ENCODE measurements at places on chromosomes 12 and 14.

DNA sequence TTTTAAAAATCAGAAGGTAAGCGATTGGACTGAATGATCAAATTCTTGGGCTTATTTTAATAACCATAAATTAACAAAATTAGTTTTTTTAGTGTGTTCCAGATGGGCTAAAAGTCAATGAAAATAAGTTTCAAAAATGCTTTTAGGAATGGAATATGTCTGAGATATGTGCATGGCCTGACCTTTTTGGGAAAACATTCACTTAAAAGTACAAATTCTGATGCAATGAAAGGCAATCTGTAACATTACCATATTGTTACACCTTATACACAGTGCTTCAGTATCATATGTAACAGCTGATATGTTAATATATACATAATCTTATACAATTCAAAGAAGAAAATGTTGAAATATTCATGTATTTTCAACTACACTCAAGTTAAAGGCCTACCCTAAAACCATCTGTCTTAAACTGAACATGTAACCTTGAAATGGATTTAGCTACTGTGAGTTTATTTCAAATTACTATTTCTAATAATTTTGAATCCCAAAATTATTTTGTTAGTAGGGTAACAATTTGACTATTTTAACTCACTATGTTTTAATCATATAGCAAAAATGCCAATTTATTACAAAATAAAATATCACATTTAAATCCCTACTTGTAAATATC, 84.8 kb downstream of the EEA1 start:
- no peak for DNase-seq

GRCh38 chr12:38921025-38921677, 15.8 kb upstream of the CPNE8 start:
- peak; percentile 70 for DNase-seq

DNA sequence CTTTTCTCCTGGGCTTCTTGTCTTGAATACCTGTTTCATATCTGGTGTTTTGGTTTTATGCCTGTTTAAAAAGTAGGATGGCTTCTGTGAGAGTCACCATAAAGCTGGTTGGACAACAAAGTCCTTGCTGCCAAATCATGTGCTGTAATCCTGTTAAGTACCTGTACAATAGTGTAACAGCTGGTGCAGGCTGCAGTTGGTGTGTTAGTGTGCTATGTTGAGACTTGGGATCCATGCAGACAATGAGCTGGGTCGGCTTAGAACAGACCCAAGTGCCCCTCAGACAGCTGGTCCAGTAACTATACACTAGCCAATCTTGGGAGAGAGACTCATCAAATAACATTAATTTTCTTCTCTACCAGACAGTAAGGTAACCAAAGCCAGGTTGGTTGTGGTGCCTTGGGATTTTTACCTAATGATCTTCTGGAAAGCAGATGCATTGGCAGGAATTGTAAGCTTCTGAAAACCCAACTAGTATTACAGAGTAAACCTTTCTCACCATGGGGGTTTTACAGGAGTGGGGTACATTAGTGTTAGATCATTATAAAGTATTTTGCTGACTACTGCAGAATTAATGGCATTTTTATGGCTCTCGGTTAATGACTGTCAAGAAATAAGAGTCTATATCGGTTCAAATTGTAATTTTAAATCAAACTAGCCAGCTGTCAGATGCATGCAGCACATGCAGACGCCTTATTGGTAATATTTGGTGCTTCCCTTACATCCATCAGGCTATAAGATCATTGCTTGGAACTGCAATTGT, 231.2 kb downstream of the PDZRN4 start:
- DNase-seq, result no peak

DNA sequence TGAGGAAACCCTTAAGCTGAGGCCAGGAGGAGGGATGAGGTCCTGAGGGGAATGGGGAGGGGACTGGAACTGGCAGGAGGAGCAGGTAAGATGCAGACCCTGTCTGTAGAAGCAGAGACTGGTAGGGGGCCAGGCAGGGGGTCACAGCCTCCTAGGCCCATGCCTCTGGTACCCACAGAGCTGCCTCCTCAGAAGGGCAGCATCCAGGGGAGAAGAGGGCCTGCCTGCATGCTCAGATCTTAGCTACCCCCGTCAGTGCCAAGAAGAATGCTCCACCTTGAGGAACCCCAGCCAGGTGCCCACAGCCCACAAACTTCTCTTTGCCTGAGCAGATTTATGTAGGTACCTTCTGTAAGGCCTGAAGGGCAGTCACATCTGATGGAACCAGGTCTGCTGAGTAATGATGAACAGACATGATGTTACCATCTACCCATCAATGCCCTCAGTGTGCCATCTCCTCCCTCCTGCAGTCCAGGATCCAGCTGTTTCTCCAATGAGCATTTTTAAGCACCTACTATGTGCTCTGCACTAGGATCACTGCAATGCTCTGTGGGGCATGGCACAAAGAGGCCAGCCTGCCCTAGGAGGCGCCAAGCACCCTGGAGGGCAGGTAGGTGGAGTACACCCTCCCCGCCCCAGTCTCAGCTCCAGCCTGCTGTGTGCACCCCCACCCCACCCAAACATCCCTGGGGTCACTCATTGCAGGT, 24.8 kb upstream of the ZFP36L1 start:
- no peak for DNase-seq

DNA sequence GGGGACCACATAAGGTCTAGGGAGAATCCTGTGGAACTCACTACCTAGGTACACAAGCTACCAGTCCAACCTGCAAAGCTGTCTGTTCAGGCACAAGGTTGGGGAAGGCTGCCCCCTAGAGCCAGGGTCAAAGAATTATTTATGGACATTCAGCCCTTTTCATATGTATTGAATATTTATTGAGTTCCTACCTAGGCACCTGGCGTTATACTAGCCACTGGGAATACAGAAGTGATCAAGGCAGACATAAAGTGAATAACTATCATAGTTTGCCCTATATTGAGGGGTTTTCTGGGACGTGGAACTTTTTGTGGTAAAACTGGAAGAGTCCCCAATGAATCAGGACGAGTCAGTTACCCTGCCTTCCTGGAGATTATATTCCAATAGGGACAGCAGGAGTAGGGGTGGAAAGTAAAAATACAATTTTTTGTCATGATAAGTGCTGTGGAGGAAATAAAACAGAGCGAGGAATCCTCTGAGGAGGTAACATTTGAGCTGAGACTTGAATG, 5.8 kb upstream of the SLC48A1 start:
- no peak for DNase-seq

GRCh38 chr12:57146961-57147944, at the start of gene LRP1-AS:
TSS of gene LRP1-AS (minus strand) at chr12:57147619.
- DNase-seq, result peak; percentile 77

- DNase-seq, result no peak
These were observed 14.6 kb downstream of the SLC38A4 start for GRCh38 chr12:46811185-46811584.

- no peak for DNase-seq
These were observed 895 bp upstream of the PRKAB1 start for GRCh38 chr12:119666900-119667576.

DNA sequence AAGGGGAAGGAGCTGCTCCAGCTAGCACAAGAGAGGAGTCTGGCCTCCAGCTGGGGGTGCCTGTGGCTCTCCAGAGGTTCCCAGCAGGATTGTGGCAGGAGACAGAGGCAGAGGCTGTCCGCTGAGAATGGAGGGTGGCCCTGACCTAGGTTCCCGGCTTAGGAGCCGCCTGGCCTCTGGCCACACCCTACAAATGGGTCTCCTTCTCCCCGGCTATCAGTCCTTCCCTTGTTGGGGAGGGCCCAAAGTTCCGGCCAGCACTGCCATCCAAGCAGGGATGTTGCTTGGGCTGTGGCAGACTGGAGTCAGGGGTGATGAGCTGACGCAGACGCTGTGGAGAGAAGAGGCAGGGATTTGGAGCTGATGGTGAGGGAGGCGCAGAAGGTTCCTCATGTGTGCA, 23.1 kb downstream of the SLC6A12 start:
- DNase-seq, result no peak

GRCh38 chr14:104295681-104296387, 157.4 kb downstream of the KIF26A start:
- DNase-seq, result no peak

GRCh38 chr12:27555925-27556778, 32.1 kb downstream of the PPFIBP1 start:
- peak; percentile 89 for DNase-seq

- DNase-seq, result no peak
These were observed 50.0 kb downstream of the C2CD5 start for GRCh38 chr12:22494319-22494718.

DNA sequence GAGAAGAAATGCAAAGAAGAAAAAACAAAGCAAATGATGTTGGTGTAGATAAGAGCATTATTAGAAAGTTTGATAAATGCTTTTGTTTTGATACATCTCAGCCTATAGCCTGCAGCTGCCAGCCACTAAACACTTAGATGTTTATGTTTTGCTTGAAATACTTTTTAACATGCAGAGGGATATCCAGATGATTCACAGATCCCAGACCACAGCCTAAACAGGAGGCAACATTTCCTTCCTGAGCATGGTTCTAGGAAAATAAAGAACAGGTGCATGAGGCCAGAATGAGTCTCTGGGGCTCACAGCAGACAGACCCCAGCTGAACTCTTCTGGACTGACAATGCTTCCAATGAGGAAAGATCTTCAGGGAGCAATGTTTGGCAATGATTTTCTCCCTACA, 103.7 kb upstream of the EEA1 start:
- DNase-seq, result peak; percentile 53

DNA sequence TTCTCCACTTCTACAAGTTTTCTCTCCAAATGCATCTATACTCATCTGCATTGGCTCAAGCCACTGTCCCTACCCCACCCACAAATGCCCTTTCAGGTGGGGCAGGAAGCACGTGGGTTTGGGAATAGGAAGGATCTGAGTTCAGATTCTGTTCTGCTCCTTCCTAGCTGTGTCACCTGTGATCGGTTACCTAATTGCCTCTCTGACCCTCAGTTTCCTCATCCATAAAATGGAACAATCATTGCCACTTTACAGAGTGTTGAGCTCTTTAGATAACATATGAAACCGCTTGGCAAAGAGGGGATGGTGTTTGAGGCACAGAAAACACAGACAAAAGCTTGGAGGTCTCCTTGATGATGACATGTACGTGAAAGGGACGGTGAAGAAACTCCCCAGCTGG, 34.5 kb downstream of the FOXN3 start:
- DNase-seq, result no peak

DNA sequence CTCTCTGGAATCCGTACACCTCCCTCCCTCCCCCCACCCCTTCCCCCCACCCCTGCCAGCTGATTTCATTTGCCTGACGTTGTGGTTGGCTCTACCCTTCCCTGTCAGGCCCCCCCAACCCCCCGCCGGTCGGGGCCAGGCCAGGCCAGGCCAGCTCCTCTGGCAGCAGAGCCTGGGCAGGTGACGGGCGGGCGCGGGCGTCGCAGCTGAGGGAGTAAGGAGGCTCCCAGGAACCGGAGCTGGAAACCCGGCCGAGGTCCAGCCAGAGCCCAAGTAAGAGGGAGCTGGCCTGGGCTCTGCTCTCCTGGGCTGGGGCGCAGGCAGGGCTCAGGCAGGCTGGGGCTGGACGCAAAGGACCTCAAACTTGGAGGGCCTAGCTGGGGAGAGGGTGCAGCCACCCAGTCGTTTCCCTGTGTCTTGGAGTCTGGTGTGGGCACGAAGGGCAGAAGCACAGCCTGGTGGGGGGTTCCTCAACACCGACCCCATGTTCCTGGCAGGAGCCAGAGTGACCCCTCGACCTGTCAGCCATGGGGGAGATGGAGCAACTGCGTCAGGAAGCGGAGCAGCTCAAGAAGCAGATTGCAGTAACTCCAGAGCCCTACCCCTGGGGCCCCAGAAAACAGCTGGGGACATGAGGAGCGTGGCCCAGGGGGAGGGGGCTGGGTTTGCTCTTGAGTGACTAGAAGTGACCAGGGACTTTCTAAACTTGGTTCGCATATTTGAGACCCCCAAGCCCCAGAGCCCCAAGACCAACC, at the start of gene GNB3:
Gene GNB3 (plus strand): TSS at position 165 of the 755 bp plus-strand sequence. CDS start 363 bp downstream, at position 528.
- DNase-seq, result no peak

GRCh38 chr12:20398686-20399085, 30.3 kb downstream of the PDE3A start:
- no peak for DNase-seq

DNA sequence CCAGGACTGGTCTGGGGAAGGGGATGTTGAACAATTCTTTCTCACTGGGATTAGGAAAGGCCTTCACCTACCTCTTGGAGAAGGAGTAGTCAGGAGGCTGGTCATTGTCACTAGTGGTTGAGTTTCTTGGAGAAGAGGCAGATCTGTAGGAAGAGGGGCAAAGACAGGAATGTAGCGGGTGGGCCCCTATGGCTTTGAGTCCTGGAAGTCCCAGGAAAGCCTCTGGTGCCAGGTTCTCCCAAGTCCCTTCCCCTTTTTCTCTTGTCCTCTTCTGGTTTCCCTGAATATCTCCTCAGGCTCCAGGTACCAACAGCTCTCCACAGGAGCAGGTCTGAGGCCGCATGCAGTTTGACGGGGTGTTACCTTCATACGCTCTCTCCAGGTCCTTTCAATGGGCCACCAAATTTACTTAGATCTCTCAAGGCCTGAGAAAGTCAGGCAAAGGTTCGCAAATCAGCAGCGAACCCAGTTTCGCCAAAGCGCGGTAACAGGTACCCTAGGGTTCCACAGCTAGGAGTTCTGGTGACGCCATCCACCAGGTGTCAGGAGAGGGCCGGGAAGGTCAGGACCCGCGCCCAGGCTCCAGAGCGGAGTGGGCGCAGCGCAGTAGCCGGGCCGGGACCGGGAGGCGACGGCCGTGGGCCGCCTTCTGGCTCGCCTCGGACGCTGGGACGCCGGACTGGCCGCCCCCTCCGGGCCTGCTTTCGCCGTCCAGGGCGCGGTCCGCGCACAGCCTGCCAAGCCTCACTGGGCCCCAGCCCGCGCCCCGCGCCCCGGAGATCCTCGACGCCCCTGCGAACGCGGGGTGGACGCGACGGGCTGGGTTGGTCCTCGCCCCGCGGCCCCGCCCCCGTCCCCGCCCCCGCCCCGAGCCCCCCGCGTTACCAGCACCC, 795 bp downstream of the SMAGP start:
- peak; percentile 27 for DNase-seq

- peak; percentile 4 for DNase-seq
These were observed 84.8 kb downstream of the NRXN3 start for GRCh38 chr14:78254911-78255461.

DNA sequence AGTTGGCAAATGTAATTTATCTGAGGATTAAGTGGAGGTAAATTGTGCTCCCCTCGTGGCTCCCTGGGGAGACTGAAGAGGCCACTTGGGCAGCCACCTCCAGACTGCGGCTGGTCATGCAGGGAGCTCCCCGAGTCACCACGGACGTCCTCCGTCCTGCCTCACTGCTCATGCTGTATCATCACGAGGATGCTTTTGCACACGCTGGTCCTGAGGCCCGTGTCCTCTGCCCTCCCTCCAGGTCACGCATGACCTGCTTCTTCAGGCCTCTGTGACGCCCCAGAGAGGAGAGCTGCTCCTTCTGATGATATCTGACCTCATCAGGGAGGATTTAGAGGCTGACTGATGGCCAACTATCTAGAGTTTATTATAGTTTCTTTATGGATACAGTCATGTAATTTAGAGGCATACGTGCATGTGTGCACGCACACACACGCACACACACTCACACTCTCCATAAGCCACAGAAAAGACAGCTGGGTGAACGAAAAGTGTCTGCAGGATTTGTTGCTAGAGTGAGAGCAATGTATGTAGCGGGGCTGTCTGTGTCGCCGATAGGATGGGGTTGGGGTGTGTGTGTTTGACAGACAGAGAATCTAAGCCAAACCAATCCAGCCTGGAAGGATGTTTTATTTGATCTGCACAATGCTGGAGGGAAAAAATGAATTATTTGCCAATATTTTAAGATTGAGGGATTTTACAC, 160.0 kb downstream of the ADGRD1 start:
- no peak for DNase-seq

GRCh38 chr12:26077915-26078702, 46.7 kb downstream of the BHLHE41 start:
- DNase-seq, result peak; percentile 64

All from iris pigment epithelial cell (primary cell).